ENCODE measurements at places on chromosomes 6 and 20. TPM values are rescaled to one million over a fixed set of nuclear protein-coding genes. Genes with fewer than 3 reads are reported as not detected.

GRCh38 chr6:10426781-10427279 is 12.0 kb upstream of the TFAP2A start:
- DNase-seq, result no peak

- no peak for DNase-seq
These were observed 229.6 kb downstream of the FOXC1 start for GRCh38 chr6:1839361-1839760.

DNA sequence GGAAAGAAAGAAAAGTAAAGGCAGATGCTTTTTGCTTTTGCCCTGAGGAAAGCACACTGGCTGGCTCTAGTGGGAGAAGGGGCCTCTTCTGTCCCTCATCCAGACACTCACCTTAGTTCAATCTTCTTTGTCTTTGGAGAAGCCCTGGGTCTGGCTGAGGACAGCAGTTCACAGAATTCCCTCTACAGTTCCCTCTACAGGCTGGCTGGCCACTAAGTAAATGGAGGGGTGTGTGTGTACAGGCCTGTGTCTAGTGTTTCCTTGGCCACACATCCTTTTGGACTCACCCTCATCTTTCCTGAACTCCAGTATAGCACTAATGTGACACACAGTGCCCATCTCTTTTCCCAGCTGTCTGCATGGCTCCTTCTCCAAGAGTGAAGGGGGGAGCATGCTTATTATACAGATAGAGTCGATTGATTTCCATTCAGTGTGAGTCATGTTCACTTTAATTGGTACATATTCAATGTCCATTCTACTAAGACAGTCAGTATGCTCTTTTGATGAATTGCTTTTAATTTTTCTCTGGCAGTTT is 26.0 kb upstream of the CLVS2 start:
- DNase-seq, result no peak

GRCh38 chr6:39822846-39823815 is 31.0 kb downstream of the DAAM2 start:
- peak; percentile 64 for DNase-seq

DNA sequence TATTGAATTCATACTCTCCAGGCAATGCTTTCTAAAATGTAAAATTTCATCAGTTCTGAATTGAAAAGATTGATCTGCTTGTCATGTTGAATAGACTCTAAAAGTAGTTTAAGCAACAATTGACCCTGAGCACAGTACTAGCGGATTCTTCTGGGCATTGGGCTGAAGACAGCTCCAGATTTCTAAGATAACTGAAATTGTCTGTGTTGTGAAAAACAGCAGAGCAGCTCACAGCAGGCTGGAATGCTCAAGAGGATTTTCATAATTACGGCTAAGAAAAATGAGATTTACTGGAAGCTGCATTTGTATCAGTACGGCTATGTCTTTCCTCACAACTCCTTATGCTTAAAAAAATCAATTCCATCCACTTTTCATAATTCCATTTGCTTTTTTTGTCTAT is 373.7 kb downstream of the HACE1 start:
- DNase-seq, result no peak

GRCh38 chr6:151041686-151042085 is 176.2 kb downstream of the MTHFD1L start:
- DNase-seq, result no peak

DNA sequence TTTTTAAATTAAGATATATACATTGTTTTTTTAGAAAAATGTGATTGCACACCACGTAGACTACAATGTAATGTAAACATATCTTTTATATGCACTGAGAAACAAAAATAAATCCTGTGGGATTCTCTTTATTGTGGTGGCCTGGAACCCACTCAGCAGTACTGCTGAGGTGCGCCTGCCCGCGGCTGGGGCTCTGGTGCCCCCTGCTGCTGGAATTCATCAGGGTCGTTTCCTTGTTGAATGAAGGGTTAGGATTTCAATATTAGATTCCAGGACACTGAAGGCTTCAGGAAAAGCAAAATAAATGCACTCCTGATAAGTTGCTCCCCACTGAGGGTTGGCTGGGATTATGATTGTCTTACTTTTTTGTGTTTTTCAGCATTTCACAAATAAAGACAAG is 175.8 kb upstream of the GGTLC1 start:
- DNase-seq, result no peak

DNA sequence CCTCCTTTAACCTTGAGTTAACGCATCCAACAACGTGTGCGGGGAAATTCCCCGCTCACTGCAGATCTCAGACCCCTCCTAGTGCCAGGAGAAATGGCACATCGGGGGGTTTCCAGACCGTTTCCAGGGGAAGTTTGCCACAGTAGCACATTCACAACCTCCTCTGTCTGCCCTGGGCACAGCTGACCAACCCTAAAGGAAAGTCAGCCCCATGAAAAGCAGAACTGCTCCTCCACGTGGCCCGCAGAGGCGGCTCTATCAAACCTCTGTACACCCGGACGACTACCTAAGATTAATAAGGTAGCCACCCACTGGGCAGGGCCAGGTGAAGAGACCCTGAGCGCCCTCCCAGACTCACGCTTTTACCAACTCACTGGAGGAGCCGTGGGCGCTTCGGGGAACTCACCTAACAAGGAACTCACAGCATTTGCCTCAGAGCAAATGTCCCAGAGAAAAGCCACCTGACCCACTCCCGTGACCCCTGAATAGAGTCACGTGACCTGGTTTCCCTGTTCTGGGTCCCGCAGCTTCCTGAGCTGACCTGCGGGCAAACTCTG is 93.1 kb downstream of the PRND start:
- peak; percentile 57 for DNase-seq

GRCh38 chr6:124671324-124671723 is 290.9 kb upstream of the RNF217 start:
- DNase-seq, result no peak

DNA sequence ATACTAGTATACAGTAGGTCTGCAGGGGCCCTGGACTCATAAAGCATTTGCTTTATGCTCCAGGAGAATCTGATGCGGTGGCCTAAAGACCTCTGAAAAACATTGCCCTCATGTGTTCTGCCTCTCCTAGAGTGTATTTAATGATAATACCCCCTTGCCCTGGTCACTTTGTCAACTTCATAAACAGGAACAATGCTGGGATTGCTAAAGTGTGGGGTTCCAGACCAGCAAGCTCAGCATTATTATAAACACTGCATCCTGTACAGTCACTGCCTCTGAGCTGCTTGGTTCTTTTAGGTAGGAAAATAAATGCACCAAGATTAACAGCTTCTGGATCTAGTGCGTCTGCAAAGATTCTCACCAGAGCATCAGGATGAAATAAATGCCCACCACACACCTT is 12.2 kb downstream of the TREM1 start:
- DNase-seq, result no peak

DNA sequence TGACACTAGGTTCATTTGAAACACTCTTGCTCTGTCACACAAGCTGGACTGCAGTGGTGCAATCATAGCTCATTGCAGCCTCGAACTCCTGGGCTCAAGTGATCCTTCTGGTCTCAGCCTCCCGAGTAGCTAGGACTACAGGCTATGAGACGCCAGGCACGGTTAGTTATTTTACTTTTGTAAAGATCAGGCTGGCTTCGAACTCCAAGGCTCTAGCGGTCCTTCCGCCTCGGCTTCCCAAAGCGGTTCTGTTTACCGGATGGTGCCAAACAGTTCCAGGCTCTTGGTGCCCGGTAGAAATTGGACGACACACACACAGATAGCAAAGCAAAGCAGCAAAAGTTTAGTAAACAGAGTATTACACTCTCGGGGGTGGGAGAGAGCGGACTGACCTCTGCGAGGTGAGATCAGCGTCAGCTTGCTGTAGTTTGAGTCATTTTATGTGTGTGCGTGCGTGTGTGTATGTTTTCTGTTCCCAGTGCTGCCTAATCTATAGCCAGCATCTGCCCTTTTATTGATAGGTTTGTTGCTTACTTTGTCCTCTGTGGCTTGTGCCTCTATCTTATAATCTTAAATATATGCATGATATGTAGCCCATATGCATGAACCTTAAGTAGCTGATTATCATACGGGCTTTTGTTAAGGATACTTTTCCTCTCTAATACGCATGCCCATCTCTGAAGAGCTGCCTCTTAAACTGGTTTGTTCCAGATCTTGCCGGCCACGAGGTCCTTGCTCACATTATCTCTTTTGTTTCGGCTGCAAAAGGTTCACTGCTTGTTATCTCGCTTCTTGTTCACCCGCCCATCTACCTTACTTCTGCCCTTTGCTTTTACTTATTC is 75.2 kb downstream of the OR2B2 start:
- no peak for DNase-seq

- no peak for DNase-seq
These were observed 860.5 kb downstream of the TBC1D32 start for GRCh38 chr6:120473804-120474203.

DNA sequence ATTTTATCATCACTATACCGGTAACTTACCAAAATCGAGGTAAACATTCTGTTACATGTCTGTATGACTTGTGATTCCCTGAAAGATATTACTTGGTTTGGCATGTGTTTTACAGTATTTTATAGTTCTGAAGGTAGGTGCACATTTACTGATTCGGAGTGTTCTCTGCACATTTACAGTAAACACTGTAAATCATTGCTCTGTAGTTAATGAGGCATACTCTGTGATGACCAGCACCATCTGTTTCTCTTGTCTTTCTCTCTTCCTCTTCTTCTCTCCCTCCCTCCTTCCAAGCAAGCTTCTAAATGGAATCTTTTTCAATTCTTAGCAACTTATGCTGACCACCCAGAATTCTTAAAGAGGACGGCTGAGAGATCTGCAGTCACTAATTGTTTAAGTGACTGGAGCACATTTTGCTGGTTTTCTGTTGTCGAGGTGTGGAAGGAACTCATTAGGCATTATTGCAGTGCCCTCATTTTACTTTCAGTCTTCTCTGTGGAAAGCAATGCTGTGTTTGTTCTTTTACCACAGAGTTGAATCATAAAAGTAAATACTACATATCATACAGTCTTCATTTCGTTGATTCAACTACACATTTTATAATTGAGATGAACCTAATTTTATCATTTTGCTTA is 126.5 kb downstream of the UTRN start:
- no peak for DNase-seq

- peak; percentile 38 for DNase-seq
These were observed 778 bp downstream of the PSMG4 start for GRCh38 chr6:3259491-3259958.

The OR12D3 gene
- total RNA-seq, result not detected

The CPNE5 gene
- 20.4 TPM for total RNA-seq

The BTN1A1 gene
- not detected for total RNA-seq

The COX7A2 gene
- total RNA-seq, result 911 TPM

The ARFGEF3 gene
- 2.3 TPM for total RNA-seq

The MATN4 gene
- not detected for total RNA-seq

The HLA-DQB2 gene
- total RNA-seq, result 3.3 TPM

All from left ventricle myocardium superior (tissue), 1 donor.